ENCODE measurements at places on chromosomes 7 and 10. TPM values are rescaled to one million over a fixed set of nuclear protein-coding genes. Genes with fewer than 3 reads are reported as not detected.

GRCh38 chr10:4313051-4313450, 513.0 kb upstream of the AKR1E2 start:
- DNase-seq: no peak

GRCh38 chr10:21929070-21929469, 74.5 kb downstream of the DNAJC1 start:
- DNase-seq: no peak

DNA sequence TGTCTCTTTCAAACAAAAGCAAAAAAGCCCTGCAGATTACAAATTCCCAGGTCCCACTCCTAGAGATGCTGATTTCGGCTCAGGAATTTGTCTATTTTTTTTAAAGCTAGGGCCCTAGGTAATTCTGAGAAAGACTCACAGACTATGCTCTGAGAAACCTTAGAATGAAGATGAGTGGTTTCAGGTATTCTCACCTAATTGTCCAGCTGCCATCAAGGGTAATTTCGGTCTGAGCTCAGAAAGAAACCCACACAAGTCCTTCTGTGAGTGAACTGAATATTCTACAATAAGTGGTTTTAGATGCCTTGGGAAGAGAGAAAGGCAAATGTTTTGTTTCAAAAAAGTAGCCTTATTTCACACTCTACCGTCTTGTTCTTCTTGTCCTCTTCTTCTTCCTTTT, 45.7 kb downstream of the DCLRE1A start:
- DNase-seq: no peak

DNA sequence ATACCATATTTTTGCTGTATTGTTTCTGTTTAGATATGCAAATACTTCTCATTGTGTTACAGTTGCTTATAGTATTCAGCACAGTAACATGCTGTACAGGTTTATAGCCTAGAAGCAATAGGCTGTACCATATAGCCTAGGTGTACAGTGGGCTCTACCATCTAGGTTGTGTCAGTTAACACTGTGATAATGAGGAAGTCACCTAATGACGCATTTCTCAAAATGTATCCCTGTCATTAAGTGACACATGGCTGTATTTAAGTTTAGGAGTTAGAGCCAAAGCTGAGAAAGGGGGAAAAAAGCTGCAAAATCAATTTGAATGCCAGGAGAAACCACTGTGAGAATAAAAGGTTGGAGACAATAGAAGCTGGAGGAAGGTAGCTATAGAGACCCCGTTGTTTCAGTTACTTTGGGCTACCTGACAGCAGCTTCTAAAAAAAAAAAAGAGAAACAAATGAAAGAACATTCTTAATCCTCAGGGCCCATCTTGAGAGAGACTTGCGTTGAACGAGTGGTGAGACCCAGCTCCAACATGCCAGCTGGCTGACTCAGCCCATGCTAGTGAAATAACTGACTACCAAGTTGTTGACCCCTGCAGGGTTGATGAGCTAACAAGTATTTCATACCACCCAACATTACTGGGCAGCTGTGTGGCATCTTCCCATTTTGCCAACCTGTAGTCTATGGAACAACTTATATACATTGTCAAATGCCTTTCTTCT, 8.7 kb downstream of the STARD3NL start:
- DNase-seq: no peak

- DNase-seq: no peak
These were observed 152.0 kb downstream of the SLC16A9 start for GRCh38 chr10:59557642-59558041.

NKX1-2 gene
- total RNA-seq: not detected

KLHL7 gene
- 19.9 TPM for total RNA-seq

Measured in omental fat pad (tissue), 4 donors.